ENCODE measurements at places on chromosomes 5 and 9. TPM values are rescaled to one million over a fixed set of nuclear protein-coding genes. Genes with fewer than 3 reads are reported as not detected.

CAST gene
- 26.4 TPM for total RNA-seq

ZFP2 gene
- total RNA-seq, result 0.42 TPM

LRSAM1 gene
- total RNA-seq, result 21.9 TPM

SPATA31D4 gene
- not detected for total RNA-seq

PPP3R2 gene
- total RNA-seq, result not detected

NPR2 gene
- total RNA-seq, result 7.6 TPM

CA9 gene
- not detected for total RNA-seq

PCDHA8 gene
- 1.4 TPM for total RNA-seq

C5orf52 gene
- not detected for total RNA-seq

MARCOL gene
- not detected for total RNA-seq

SHROOM1 gene
- total RNA-seq, result 4.3 TPM
